ENCODE measurements at places on chromosomes 4 and X. TPM values are rescaled to one million over a fixed set of nuclear protein-coding genes. Genes with fewer than 3 reads are reported as not detected.

Gene HELT
- polyA plus RNA-seq: 0.07 TPM

Gene NSG1
- 7.6 TPM for polyA plus RNA-seq

Gene PRAF2
- 24.6 TPM for polyA plus RNA-seq

Gene SHOX
- polyA plus RNA-seq: 0.02 TPM

Gene GPR34
- 6.8 TPM for polyA plus RNA-seq

Gene FAT1
- 16.1 TPM for polyA plus RNA-seq

Gene IDS
- polyA plus RNA-seq: 33.5 TPM

Gene SLC2A9
- 8.6 TPM for polyA plus RNA-seq

Gene ZNF157
- 0.30 TPM for polyA plus RNA-seq

Gene HEPH
- 1.2 TPM for polyA plus RNA-seq

Gene CYLC1
- polyA plus RNA-seq: under 0.01 TPM

Gene GSX2
- polyA plus RNA-seq: 0.14 TPM

Gene CT83
- polyA plus RNA-seq: not detected

Gene C4orf51
- polyA plus RNA-seq: not detected

Gene CXCL6
- 10.3 TPM for polyA plus RNA-seq

Gene PAGE5
- polyA plus RNA-seq: 0.32 TPM

Gene FSTL5
- polyA plus RNA-seq: 0.07 TPM

Gene SCD5
- polyA plus RNA-seq: 20.1 TPM

Gene USP17L21
- polyA plus RNA-seq: not detected

Gene RTL9
- polyA plus RNA-seq: 0.05 TPM

Gene LGI2
- polyA plus RNA-seq: 2.1 TPM

Gene ARMCX1
- polyA plus RNA-seq: 11.7 TPM

Gene SCML2
- 3.4 TPM for polyA plus RNA-seq

Gene FANCB
- polyA plus RNA-seq: 1.4 TPM

Gene RBM10
- 31.9 TPM for polyA plus RNA-seq

Gene TASL
- 2.8 TPM for polyA plus RNA-seq

Gene BMP15
- not detected for polyA plus RNA-seq

Gene GUCY1A1
- 2.9 TPM for polyA plus RNA-seq

Gene TENM3
- 2.1 TPM for polyA plus RNA-seq

Gene BEX4
- 105 TPM for polyA plus RNA-seq

Gene ASB5
- 0.34 TPM for polyA plus RNA-seq

Gene PARM1
- polyA plus RNA-seq: 19.9 TPM

Gene DDIT4L
- 1.5 TPM for polyA plus RNA-seq

Gene TBX22
- not detected for polyA plus RNA-seq

Gene OPRPN
- polyA plus RNA-seq: 0.34 TPM
